SIG-M5 (cell line): ENCODE measurements at places on chromosomes 7 and 10.

DNA sequence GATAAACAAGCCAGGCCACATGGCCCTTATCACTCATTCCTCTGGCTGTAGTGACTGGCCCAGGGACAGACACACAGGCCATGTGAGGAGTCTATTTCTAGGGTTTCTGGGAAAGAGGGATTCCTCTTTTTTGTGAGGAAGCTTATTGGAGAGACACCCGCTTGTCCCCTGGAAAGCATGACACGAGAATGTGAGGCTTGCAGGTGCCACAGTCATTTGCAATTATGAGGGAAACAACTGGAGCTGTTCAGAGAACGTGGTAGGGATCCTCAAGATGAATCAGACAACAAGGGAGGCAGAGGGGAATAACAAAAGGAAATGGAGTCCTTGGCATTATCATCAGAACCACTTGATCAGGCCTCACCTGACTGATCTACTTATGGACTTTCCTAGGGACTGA, 64.5 kb downstream of the ADCYAP1R1 start:
- no peak for DNase-seq

- DNase-seq, result no peak
Measured at GRCh38 chr7:75687246-75688088, 51.3 kb downstream of the HIP1 start.

DNA sequence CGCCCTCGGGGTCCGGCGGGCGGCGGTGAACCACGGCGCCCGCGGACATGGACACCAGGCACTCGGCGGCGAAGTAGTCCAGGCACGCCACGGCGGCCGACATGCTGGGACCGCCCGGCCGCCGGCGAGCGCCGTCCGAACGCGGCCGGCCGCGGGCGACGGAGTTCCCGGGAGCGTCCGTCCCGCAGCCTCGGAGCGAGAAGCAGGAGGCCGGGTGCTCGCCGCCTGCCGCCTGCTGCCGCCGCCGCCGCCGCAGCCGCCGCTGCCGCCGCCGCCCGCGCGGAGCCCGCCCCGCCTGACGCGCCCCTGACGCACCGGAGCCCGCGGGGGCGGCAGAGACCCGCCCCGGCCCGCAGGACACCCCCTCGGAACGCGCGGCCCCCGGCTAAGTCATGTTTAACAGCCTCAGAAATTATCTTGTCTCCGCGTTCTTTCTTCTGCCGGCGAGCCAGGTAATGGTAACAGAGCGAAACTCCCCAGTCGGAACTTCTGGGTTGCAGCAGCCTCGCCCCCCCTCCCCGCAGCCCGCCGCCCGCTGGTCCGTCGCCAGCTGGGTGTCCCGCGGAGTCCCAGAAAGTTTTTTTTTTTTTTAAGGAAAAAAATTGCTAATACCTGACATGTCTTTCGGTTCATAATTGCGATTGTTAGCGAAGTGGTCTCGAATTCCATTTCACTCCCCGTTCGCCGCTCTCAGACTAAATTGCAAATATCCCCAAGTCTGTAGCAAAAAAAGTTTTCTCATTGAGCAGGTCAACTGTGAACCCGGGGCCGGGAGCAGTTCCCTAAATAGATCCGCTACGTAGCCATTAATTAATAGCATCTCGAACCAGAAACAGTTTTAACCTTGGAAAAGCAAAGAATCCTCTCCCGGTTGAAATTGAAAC, at the start of gene KLF14:
Gene KLF14 (minus strand): TSS at position 277 of the 884 bp plus-strand sequence. CDS start 174 bp downstream, at position 103.
- no peak for DNase-seq

DNA sequence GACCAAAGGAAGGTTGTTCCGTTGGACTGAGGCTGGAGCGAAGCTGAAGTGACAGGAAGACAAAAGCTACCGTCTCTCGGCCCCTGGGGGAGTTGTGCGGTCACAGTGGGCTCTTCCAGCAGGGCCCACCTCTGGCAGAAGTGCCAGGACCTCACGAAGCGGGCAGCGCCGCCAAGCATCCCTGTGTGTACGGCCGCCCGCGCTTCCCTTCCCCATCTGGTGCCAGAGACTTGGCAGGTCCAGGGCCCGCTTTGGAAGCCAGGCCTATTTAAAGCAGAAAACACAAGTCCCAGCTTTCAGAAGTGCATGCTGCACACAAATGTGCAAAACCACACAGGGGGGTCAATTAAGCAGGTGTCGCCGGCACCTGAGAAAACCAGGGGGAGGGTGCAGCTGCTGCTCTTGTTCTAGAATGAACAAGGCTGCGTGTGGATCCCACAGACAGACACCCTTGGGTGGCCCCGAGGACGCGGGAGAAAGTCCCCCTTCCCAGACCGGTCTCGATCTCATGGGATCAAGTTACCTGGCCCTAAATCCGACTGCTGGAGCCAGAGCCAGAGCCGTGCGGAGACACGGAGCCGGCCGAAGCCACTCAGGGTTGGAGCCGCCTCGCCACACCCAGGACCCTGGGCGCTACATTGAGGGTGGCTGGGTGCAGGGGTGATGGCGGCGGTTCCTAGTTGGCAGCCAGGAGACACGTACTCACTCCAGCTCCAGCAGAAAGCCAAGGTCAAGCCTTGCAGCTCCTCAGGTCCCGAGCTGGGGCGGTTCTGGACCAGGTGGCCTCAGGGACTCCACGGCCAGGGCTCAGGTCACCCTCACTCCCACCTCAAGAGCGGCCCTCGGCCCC, 51.8 kb upstream of the PPP2R2D start:
- no peak for DNase-seq

DNA sequence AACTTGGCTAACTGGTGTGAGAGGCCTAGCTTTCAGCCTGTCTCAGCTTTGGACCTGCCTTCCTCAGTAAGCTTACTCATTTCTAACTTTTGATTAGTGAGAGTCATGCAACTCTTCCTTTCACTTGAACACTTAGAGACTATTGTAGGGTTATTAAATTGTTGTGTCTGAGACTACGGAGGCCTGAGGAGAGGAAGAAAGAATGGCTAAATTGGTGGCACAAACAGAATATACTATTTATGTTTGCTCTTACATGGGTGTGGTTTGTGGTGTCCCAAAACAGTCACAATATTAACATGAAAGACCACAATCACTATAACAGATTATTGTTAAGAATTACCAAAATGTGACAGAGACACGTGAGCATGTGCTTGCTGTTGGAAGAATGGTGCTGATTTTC, 82.1 kb downstream of the TRIM24 start:
- no peak for DNase-seq

- DNase-seq, result no peak
Measured at GRCh38 chr10:75980419-75981002, 549.1 kb downstream of the LRMDA start.

DNA sequence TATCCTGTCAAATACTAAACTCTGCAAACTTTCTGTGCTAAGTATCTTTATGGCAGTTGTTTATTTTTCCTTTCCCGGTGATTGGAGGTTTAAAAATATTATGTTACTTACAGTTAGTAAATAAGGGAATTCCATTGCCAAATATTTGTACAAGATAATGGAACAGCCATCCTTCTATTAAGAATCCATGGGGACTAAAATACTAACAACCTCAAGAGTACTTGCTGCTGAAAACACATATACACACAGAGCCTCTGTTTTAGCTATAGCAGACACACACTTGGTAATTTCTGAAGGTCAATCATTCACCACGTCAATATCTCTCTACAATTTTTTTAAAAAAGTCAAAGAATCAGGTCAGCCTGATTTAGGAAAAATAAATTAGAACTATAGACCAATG, 32.4 kb downstream of the TSPAN12 start:
- DNase-seq, result no peak

DNA sequence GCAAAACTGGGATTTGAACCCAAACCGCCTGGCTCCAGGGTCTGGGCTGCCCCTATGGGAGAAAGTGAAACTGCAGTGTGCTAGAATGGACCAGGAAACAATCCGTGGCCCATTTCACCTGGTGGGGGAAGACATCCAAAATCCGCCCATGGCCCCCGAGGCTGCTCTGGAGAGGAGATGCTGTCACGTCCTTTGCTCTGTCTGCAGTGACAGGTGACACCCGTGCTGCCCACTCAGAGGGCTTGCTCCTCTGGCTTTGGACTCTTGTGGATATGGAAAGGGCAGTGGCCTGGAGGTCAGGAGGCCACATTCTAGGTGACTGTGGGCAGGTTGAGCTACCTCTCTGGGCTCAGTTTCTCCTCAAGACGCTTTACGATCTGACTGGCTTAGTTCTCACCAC, 151.2 kb upstream of the GPR26 start:
- no peak for DNase-seq

DNA sequence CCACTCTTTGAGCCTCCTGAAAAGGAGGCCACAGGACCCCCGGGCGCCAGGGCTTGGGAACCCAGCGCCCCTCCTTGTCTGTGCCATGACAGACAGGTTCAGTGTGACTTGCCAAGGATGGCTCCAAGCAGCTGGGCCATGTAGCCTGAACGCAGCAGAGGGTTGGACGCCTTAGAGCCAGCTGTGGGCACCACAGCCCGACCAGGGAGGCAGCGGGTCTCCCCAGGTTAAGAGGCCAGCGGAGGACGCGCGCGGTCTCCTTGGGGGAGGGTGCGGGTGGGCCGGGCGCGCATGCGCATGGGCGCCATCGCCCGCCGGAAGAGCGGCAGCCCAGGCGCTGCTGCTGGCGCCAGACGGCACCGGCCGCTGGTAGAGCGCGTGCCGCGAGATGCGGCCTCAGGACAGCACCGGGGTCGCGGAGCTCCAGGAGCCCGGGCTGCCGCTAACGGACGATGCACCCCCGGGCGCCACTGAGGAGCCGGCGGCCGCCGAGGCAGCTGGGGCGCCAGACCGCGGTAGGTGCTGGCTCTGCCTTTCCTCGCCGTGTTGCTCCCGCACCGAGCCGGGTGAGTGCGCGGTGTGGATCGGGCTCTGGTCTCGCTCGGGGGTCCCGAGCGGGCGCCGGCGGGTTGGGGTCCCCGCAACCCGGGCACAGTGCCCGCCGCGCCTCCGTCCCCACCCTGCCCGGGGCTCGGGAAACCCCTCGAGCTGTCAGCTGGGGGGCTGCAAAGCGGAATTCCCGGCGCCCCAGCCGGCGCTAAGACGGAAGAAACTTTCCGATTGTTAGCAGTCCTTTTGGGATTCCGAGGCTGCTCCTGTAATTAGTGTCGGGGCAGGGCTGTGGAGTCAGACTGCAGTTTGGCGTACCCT, at the start of gene SLC35G1:
Gene SLC35G1 (plus strand): TSS at position 333 of the 870 bp plus-strand sequence. CDS start 56 bp downstream, at position 389.
- DNase-seq, result no peak

DNA sequence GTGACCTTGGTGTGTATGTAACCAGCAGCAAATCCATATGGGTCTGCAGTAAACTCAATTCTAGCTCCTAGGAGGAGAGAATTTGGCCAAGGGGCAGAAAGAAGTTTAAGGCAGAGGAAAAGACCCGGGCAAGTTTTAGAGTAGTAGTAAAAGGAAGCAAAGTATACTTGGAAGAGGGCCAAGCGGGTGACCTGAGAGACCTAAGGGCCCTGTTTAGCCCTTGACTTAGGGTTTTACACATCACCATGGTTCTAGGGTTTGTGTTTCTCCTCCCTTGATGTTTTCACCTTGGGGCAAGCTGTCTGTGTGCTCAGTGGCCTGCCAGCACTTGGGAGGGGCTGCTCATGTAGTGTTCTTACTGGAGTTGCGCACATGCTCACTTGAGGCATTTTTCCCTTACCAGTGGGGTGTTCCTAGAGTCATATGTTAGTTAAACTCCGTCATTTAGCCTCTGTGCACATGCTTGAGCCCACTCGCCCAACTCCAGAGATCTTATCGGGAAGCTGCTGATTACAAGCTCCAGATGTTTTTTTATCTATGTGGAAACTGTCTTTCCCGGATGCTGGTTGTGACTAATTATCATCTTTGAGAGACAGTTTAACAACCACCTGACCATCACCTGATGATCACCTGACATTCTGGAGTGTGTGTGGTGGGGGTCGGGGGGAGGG, 137.6 kb upstream of the PRSS1 start:
- DNase-seq, result no peak
